ENCODE measurements at places on chromosomes 1 and 21.

GRCh38 chr1:84724128-84724860 is 34.0 kb upstream of the SSX2IP start:
- no peak for DNase-seq

- DNase-seq = peak; percentile 22
Measured at GRCh38 chr1:41282679-41283317, 40.7 kb upstream of the SCMH1 start.

- DNase-seq = no peak
Measured at GRCh38 chr1:151988405-151988923, 5.2 kb downstream of the S100A10 start.

DNA sequence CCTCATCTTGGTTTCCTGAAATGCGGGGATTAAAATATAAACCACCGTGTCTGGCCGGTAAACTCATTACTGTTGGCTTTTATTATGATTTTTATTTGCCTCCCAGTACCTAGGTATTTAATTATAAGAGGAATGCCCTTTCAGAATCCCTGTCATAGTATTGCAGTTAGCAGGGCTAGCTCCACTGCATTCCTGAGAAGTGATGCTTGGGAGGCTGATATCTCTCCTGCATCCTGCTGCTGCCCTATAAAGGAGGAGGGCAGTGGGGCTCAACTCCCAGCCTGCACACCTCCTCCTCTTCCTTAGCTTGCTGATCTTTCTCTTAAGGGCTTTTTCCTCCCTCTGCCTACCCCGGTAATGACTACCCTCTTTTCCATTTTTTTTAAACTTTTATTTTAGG is 19.9 kb upstream of the DISC1 start:
- DNase-seq = no peak

GRCh38 chr1:38958967-38959366 is 17.3 kb upstream of the RHBDL2 start:
- no peak for DNase-seq

GRCh38 chr1:205546541-205546940 is 42.1 kb downstream of the CDK18 start:
- DNase-seq = no peak

DNA sequence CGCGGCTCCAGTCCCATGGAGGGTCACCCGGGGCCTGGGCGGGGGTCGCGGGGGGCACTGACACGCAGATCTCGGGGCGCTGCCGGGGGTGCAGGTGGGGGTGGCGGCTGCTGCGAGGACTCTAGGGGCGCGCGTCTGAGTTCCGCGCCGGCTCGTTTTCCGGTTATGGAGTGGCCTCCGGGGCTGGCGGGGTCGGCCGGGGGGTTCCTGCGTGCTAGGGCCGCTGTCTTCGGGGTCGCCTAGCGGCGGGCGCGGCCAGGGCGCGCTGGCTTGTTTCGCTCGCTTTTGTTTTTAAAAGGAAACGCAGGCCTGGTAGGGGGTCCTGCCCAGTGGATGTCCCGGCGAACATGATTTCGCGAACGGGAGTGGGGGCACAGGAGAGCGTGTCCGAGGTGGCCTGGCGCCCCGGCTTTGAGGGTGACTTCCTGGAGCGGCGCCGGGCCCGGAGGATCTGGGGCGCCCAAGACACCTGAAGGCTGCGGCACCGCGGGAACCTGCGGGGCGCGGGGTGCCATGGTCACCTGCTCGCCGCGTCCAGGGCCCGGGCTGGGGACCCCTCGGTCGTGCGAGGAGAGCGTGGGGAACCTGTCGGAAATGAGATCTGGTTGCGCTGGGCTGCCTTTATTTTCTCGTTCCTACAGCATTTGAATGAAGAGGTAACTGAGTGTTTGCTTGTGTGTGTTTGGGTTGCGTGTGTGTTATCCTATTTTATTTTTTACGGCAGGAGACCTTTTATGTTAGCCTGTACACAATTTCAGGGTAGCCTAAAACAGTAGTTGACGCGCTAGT is 618 bp downstream of the ETS2 start:
- no peak for DNase-seq

DNA sequence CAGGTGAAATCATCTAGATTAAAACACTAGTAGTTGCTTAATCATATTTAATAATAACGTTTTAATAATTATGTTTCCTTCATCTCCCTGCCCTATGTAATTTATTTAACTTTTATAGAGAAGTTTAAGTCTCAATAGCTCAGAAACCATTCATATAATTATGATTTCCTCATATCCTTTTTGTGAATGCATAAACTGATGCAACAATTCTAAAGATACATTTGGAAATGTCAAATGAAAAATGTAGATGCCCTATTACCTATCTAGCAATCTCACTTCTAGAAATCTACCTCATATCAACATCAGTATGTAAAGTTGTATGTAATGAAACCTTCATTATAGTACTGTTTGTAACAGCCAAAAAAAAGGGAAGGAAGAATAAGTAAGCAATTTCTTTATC is 10.5 kb downstream of the DRAM2 start:
- DNase-seq = no peak

DNA sequence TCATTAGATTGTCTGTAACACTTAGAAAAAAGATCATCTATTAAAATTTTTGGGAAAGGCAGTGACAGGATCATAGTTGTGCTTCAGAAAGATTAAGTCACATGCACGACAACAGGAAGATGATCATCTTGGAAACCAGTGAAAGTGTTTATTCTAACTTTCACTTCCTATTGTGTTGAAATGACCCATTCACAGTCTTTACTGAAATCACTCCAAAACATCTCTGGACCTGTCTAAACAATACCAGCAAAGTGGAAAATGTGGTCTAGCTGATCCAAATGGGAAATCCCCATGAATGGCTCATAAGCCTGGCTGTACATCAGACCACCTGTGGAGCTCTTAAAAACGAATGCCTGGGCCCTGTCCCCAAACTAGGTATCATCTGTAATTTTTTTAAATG is 111.1 kb upstream of the ETV3 start:
- no peak for DNase-seq

- no peak for DNase-seq
Measured at GRCh38 chr1:230054092-230054749, 12.8 kb upstream of the GALNT2 start.

DNA sequence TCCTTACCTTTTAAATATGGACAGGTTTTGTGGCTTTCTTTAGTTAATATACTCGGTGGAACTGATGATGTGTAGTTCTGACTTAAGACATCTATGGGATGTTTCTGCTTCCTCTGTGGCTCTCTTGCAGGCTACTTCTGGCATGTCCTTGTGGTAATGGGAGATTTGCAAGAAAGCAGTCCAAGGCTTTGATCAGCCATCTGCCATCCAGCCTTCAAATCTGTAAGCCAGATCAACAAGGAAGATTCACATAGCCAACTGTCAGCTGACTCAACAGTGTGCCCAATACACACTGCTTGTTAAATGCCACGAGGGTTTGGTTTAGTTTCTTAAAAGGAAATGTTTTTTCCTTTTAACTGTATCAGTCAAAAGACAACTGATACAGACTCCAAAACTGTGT is 722.2 kb upstream of the CHRM3 start:
- DNase-seq = no peak

GRCh38 chr21:32131960-32132359 is 146.9 kb downstream of the MIS18A start:
- no peak for DNase-seq

DNA sequence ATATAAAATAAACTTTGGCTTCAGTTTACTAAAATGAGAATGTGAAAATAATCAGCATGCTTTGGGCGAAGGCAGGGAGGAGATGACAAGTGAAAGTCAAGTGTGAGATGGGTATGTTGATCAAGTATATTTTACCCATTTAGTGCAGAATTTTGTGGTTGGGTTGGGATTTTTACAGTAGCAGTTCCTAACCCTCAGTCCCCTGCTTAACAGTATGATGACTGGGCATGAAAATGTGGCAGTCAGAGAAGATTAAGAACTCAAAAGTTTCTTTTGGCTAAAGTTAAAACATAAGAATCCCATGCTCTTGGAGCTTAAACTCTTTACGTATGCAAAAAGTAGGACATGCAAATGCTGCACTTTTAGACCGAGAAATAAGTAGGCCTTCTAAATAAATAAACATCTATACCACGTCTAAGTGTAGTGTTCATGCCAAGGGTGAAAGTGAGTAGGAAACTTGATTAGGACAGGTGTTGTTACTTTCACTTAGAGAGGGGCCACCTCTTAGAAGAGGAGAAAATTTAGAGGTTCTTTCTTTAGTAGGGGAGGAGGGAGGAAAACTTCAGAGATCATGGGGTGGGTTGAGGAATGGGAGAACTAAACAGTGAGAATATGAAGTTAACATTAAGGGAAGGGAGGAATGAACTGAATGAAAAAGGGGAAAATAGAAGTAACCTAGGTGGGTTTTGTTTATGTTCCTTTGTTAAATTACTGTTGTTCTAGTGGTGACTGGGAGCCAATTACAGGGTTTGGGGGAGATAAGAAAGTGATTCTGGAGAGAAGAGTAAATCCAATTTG is 127.8 kb downstream of the OSBPL9 start:
- no peak for DNase-seq

- DNase-seq = no peak
Measured at GRCh38 chr1:192678099-192678498, 42.2 kb downstream of the RGS13 start.

DNA sequence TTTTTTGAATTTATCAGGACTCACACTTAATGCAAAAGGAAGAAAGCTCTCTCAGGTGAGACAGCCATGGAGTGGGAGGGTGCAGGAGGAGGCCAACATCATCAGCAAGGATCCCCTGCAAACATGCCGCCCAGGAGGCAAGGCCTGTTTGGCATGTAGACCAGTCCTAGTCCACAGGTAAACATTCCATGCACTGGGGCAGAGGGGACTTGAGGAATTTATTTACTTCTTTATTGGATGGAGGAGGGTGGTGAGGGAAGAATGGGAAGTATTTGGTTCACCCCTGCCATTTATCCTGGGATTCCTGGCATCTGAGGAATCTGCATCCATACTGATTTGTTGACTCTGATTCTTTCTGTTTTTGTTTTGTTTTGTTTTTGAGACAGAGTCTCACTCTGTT is 1.5 kb upstream of the UQCRHL start:
- no peak for DNase-seq

- DNase-seq = no peak
Measured at GRCh38 chr1:54606096-54606989, 17.0 kb downstream of the FAM151A start.

- DNase-seq = peak; percentile 22
Measured at GRCh38 chr1:10943991-10944730, 68.3 kb upstream of the TARDBP start.

DNA sequence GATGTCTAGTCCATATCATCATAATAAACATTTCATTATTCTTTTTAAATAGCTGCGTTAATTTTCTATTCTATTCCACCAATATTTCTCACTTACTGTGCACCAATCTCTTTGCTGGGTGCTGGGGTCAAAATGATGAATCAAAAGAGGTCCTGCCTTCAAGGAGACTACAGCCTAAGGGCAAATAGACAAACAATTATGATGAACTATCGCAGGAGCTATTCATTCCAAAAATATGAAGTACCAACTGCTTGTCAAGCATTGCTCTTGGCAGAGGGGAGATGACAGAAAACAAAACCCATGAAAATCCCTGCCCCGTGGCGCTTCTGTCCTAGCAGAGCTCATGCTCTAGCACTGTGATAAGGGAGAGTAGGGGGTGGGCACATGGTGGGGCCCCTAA is 28.8 kb upstream of the SLC26A9 start:
- no peak for DNase-seq

DNA sequence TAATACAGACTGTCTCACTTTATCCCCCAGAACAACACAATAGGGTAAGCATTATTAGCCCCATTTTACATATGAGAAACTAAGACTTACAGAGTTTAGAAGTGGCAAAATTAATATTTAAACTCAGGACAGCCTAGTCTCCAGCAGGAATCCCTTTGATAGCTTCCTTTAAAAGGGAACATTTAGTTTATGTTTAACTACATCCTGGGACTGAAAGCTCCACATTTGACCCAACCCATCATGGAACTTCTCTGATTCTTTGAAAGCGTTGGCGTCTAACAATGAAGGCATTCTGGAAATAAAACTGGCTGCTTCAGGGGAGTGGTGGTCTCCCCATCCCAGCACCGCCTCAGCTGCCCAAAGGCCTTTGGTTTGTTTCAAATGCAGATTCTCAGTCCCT is 250.6 kb upstream of the NFIA start:
- no peak for DNase-seq

- no peak for DNase-seq
Measured at GRCh38 chr21:31611445-31611844, 48.0 kb upstream of the SOD1 start.

GRCh38 chr1:201172999-201173610 is 17.5 kb upstream of the IGFN1 start:
- no peak for DNase-seq

DNA sequence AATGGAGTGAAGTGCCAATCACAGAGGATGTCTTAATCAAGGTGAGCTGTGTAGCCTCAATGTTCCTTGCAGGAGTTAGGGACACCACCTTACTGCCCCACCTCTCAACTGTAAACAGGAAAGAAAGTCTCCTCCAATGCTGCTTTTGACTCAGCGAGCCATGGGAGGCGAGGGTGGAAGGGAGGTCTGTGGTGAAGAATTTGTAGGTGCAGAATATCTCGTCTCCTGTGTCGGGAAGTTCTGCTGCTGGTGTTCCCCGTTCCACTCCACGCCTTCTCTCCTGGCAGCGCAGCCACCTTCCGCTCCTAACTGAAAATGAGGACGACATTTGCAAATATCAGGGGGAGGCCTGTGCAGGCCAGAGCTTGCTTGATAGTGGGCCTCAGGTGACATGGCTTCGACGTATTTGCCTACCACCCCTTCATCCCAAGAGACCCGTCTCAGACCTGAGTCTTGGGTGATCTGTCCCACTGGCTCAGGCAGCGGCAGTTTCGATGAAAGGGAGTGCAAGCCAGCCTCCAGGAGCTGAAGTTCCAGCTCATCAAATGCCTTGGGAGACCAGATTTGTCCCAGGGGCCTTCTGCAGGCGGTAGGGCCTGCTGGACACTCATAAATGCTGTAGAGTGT is 368.3 kb upstream of the C1orf174 start:
- DNase-seq = no peak

GRCh38 chr1:114353262-114353661 is 157.7 kb downstream of the TRIM33 start:
- peak; percentile 80 for DNase-seq

DNA sequence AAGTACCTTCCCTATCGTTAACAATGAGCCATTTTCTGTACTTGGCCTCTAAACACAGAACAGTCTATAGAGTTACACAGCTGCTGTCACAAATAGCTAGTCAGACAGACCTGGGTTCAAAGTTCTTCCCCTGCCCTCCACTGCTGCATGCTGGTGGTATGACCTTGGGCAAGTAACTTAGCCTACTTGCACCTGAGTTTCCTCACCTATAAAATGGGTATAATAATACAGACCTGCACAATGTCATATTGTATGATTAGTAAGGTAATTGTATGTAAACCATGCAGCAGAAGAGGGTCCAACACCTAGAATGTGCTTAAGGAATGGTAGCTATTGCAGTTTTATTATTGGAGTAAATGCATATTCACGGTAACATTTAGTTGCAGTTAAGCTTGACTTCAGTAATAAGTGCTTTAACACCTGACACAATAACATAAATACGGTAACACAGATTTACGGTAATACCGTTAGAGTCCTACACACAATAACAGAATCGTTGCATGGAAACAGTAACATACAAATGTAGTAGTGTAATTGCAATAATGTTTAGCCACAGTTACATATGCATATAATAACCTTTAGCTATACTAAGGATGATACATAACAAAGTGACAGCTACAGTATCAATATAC is 193.3 kb upstream of the CSF3R start:
- no peak for DNase-seq

All from uterus (tissue), 4 donors.